DMS 273 treated with DMSO at 0.1 percent for 48 hours (cell line): ENCODE measurements at places on chromosomes 16 and 17.

DNA sequence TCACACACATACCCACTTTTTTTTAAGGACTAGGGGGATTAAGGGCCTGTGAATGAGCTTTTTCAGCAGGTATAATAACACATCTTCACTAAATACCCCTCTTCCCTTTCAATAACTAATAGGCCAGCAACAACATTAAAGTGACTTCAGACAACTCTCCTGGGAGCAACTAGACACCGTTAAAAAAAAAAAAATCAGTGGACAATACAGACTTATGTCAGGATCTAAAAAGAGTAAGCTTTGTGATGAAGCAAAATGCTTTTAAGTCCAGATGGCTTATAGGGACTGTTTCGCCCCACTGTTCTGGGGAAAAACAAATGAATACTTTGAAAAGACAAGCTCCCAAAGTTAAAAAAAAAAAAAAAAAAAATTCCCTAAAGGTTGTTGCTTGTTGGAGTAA, 29.0 kb downstream of the SPAG9 start:
- no peak for DNase-seq

GRCh38 chr16:65861131-65861731, 505.3 kb upstream of the CDH5 start:
- no peak for DNase-seq

DNA sequence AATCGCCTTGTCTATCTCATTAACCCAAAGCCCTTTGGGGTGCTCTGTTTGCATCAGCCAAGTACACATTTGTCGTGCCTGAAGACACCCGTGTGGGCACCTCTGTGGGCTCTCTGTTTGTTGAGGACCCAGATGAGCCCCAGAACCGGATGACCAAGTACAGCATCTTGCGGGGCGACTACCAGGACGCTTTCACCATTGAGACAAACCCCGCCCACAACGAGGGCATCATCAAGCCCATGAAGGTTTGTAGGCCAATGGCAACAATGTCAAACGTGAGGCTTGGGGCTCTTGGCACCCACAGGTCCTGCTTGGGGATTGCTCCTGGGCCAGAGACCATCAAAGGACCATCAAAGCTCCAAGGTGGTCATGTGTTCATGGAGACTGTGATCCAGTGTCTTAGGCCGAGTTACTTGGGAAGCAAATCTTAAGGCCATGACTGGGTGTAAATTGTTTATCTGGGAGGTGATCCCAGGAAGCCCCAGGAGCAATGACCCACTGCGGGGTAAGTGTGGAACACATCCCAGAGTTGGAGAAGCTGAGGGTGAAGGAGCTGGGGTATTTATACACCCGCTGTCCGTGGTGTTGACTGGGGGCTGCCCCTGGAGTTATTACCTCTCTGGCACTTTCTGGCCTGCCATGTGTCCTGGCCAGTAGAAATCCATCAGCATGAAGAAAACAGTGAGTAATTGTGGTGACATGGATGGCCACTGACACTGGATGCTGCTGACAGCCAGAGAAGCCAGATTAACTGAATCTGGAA, 24.0 kb downstream of the CDH5 start:
- DNase-seq = no peak

- no peak for DNase-seq
Measured at GRCh38 chr17:34220045-34220751, 34.9 kb upstream of the CCL2 start.

DNA sequence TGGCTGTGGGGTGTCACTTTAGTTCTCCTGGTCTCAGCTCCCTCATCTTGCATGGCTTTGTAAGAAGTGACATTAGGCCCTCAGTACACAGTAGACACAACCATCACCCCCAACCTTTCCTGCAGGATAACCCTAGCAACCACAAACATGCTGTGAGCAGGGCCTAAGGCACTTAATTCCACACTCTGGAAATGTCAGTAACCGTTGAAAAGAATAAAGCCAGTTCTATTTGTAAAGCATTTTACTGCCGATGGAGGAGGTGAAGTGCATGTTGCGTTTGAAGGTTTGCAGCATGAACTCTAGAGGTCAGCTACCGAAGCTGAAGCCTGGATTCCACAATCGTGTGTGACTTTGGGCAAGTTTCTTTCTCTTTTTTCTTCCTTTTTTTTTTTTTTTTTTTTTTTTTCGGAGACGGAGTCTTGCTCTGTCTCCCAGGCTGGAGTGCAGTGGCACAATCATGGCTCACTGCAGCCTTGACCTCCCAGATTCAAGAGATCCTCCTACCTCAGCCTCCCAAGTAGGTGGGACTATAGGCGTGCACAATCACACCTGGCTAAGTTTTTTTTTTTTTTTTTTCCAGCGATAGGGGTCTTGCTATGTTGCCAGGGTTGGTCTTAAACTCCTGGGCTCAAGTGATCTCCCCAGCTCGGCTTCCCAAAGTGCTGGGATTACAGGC, 26.1 kb upstream of the TOB1 start:
- DNase-seq = no peak

DNA sequence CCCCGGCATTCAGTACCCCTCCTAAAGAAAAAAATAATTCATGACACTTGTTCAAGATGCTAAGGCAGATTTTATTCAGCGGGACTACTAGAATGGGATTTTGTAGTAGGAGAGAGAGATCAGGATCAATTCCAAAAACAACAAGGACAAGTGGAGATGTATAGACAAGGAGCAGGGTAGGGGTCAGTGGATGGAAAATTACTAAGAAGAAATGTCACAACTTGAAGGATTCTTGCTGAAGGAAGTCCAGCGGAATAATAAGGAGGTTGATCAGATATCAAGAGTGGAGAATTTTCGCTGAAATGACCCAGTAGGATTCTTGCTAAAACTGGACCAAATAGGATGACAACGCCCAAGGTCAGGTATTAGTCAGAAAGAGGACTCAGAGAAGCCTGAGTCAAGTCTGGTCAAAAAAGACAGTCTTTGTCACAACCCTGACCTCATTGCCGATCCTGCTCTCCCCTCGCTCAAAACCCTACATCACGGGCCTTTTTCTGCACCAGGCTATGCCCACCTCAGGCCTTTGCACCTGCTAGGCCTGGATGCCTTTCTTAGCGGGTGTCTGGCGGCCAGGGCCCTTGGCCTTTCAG, 36.9 kb downstream of the MMD start:
- no peak for DNase-seq

DNA sequence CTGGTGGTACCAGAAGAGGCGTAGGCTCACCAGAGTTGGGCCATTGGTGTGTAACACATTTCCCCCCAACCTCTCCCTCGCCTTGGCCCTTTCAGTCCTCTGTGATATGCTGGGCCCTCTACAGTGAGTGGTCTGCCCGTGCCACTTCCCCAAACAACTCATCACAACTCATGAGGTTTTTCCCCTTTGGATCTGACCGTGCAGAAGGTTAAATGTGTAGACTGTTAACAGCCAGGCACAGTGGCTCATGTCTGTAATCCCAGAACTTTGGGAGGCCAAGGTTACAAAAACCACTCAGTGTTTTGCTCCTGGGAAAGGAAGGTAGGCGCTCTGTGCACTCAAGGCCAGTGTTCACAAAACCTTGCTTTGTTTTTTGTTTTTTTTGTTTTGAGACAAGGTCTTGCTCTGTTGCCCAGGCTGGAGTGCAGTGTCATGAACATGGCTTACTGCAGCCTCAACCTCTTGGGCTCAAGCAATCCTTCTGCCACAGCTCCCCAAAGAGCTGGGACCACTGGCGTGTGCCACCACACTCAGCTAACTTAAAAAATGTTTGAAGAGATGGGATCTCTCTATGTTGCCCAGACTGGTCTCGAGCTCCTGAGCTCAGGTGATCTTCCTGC, 11.3 kb upstream of the CYB5B start:
- DNase-seq = no peak

DNA sequence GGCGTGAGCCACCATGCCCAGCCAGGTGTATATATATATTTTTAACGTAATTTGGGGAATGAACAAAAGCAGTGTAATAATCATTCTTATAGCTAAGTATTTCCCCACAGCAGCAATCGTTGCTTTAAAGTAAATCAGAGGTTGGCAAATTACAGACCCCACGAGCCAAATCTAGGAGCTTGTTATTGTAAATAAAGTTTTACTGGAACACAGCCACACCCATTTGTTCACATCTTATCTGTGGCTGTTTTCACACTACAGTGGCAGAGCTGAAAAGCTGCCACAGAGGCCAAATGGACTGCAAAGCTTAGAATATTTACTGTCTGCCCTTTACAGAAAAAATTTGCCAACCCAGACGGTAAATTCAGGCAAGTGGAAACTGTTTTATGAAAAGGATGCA, 50.8 kb downstream of the RAB11FIP4 start:
- DNase-seq = no peak

- DNase-seq = no peak
Measured at GRCh38 chr17:57271821-57272220, 15.5 kb downstream of the MSI2 start.

- no peak for DNase-seq
Measured at GRCh38 chr17:32489320-32490100, 2.7 kb downstream of the CDK5R1 start.
